ENCODE measurements at places on chromosomes 7 and 10.

GRCh38 chr7:2575046-2575732 lies 16.4 kb downstream of the IQCE start:
- no peak overlapping the region for H3K27ac ChIP-seq
- no peak for DNase-seq
- H3K36me3 ChIP-seq = no peaks in the 10 kb centered on the region
- H3K27me3 ChIP-seq = no peaks in the 10 kb centered on the region

GRCh38 chr7:44327981-44328380 lies 2.6 kb upstream of the CAMK2B start:
- H3K36me3 ChIP-seq = no peaks in the 10 kb centered on the region
- H3K27ac ChIP-seq = no peak overlapping the region
- DNase-seq = no peak
- peaks cover 4% of the 10 kb centered on the region for H3K27me3 ChIP-seq
- no peak overlapping the region for H3K4me3 ChIP-seq

GRCh38 chr7:99357701-99358490 lies 16.6 kb upstream of the ARPC1B start:
- H3K27ac ChIP-seq = no peak overlapping the region
- peaks cover 5% of the 10 kb centered on the region for H3K36me3 ChIP-seq
- no peaks in the 10 kb centered on the region for H3K4me1 ChIP-seq
- no peak overlapping the region for H3K4me3 ChIP-seq
- no peak for DNase-seq

GRCh38 chr7:29496355-29497020 lies 67.1 kb upstream of the PRR15 start:
- no peak for DNase-seq
- H3K27me3 ChIP-seq = no peaks in the 10 kb centered on the region
- H3K36me3 ChIP-seq = no peaks in the 10 kb centered on the region
- H3K4me3 ChIP-seq = no peak overlapping the region

- H3K4me1 ChIP-seq = peaks cover 5% of the 10 kb centered on the region
- H3K27ac ChIP-seq = no peak overlapping the region
- no peak for DNase-seq
- H3K4me3 ChIP-seq = no peak overlapping the region
Measured at GRCh38 chr10:105691811-105692210, 1050.7 kb downstream of the SORCS3 start.

DNA sequence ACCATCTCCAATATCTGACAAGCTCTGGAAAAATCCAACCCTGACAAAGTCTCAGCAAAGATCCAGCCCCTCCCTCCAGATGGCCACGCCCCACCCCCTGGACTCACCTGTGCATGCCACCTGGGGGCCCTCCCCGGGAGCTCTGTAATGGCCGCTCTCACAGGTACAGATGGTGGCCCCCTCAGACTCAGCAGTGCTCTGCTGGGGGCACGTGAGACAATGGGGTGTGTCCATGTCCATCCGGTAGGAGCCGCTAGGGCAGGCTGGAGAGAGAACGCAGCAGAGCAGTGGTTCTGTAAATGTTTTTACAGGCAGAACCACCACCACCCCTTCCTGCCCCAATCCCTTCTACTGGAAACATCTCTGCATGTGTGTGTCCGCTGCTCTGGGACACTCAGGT lies 9.5 kb downstream of the EPHA1 start:
- no peak overlapping the region for H3K4me3 ChIP-seq
- no peaks in the 10 kb centered on the region for H3K27me3 ChIP-seq
- peaks cover 3% of the 10 kb centered on the region for H3K36me3 ChIP-seq

GRCh38 chr7:42735081-42735480 lies 176.8 kb downstream of the C7orf25 start:
- no peak for DNase-seq
- H3K36me3 ChIP-seq = no peaks in the 10 kb centered on the region
- H3K27me3 ChIP-seq = no peaks in the 10 kb centered on the region
- no peak overlapping the region for H3K27ac ChIP-seq
- H3K4me1 ChIP-seq = no peaks in the 10 kb centered on the region
- H3K4me3 ChIP-seq = no peak overlapping the region

- no peak for DNase-seq
- no peaks in the 10 kb centered on the region for H3K27me3 ChIP-seq
- H3K27ac ChIP-seq = no peak overlapping the region
- no peaks in the 10 kb centered on the region for H3K36me3 ChIP-seq
- peaks cover 28% of the 10 kb centered on the region for H3K4me1 ChIP-seq
Measured at GRCh38 chr10:116103668-116104067, 169.3 kb downstream of the GFRA1 start.

GRCh38 chr7:55527307-55527706 lies 45.0 kb downstream of the VOPP1 start:
- DNase-seq = no peak
- H3K27ac ChIP-seq = no peak overlapping the region
- peaks cover 4% of the 10 kb centered on the region for H3K4me1 ChIP-seq

DNA sequence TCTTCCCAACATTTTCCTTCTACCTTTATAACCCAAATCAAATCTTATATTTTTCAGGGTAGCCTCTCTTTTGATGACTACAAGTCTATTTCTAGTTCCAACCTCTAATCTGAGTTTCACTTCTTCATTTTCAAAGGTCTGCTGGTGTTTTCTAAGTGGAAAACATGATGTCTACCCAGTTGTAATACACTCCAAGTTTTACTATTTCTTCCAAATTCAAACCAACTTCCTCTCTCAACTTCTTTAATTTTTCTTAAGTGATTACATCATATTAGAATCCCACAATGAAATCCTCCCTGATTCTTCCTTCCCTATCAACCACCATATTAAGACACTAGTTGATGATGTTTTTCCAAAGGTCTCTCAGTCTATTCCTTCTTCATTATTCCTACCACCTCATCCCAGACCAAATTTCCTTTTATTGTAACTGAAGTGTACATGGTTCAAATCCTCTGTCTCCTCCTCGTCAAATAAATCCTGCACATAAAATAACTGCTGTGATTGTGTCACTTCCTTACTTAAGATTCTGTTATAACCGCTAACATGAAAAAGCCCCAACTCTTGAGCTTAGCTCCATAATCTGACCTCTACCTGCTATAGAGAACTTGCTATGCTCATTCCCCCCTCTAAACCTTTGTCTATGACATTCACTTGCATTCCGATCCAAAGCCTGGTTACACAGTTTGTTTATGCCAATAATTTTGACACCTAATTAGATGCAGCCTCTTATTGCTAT lies 12.7 kb downstream of the TAS2R38 start:
- DNase-seq = no peak
- H3K27me3 ChIP-seq = no peaks in the 10 kb centered on the region
- no peak overlapping the region for H3K27ac ChIP-seq
- H3K36me3 ChIP-seq = no peaks in the 10 kb centered on the region
- no peak overlapping the region for H3K4me3 ChIP-seq

DNA sequence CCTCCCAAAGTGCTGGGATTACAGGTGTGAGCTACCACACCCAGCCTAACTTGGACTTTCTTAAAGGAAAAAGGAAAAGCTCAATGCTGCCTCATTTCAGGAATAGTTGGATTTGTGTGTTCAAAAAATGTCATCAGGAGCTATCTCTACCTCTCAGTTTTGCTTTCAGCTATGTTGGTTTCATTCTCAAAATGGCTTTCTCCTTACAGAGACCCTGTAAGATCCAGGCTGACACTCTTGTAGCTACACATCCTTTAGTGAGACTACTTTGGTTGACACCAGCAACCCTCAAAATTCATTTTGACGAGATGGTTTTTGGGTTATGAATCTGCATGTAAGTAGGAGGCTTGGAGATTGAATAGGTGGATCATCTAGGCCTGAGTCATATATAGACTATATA lies 269.7 kb upstream of the SORCS1 start:
- DNase-seq = no peak
- no peaks in the 10 kb centered on the region for H3K27me3 ChIP-seq

DNA sequence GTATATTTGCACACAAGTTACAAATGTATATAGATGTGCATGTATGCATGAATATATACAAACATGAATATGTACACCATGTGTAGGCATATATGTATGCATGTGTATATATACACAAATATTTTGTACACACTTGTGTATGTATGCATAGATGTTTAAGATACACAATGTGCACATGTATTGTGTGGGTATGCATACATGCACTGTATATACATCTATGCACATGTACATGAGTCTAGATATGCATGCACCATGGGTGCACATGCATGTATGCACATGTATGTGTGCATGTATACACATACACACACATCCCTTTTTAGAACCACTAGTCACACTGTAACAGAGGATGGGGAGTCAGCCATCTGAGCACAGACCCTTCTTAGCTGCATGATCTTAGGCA lies 249.4 kb downstream of the COBL start:
- peaks cover 16% of the 10 kb centered on the region for H3K4me1 ChIP-seq
- H3K27ac ChIP-seq = no peak overlapping the region
- no peaks in the 10 kb centered on the region for H3K27me3 ChIP-seq
- no peaks in the 10 kb centered on the region for H3K36me3 ChIP-seq

GRCh38 chr10:43256531-43257346 lies 10.1 kb downstream of the RASGEF1A start:
- no peak overlapping the region for H3K27ac ChIP-seq
- H3K27me3 ChIP-seq = no peaks in the 10 kb centered on the region
- no peak for DNase-seq
- no peaks in the 10 kb centered on the region for H3K36me3 ChIP-seq
- H3K4me1 ChIP-seq = peaks cover 12% of the 10 kb centered on the region

DNA sequence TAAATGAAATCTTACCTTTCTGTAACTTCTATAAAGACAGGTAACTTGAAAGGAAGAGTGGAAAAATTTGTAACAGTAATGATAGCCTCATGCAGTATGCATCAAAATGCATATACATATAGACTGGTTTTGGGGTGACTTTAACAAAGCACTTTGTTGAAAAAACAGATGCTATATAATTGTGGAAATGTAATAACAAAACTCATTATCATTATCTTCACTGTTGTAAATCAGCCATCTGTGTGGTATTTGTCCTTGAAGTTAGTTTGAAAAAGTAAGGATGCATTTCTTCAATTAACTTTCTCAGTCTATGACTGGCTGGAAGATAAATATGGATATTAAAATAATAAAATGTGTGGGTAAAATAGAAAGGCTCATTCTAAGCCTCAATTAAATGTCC lies 6.1 kb upstream of the DGKB start:
- H3K4me3 ChIP-seq = no peak overlapping the region
- no peak for DNase-seq
- no peaks in the 10 kb centered on the region for H3K27me3 ChIP-seq
- no peaks in the 10 kb centered on the region for H3K36me3 ChIP-seq
- H3K27ac ChIP-seq = no peak overlapping the region

DNA sequence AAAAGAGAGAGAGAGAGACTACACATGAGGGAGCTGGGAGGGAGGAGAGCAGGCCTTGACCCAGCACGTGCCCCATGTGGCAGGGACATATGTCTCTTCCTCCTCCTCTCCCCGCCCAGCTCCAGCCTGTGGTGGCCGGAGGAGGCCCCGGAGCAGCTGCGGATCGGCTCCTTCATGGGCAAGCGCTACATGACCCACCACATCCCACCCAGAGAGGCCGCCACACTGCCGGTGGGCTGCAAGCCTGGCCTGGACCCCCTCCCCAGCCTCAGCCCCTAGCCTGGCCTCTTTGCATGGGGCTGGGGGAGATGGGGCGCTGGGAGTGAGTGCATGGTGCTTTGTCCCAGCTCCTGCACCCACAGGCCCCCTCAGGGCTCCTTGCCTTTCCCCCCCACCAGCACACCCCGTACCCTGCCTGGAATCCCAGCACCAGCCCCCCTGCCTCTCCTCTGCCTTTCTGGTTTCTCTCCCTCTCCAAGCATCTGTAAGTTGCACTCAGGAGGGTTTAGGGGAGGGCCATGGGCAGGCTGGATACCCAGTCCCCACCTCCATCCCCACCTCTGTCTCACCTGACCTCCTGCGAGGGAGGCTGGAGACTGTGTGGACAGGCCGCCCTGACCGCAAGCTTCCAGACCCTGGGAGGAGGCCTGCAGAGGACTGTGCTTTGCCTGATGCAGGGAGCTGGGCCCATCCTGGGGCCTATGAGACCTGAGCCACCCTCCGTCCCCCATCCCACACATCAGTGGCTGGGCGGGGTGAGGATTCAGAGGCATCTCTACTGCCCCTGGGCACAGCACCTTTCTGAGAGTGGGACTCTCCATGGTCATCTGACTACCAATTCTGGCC lies 4.8 kb downstream of the UPK3B start:
- no peak overlapping the region for H3K27ac ChIP-seq
- no peak overlapping the region for H3K4me3 ChIP-seq
- no peaks in the 10 kb centered on the region for H3K36me3 ChIP-seq
- H3K4me1 ChIP-seq = peaks cover 6% of the 10 kb centered on the region
- H3K27me3 ChIP-seq = no peaks in the 10 kb centered on the region

- no peak overlapping the region for H3K4me3 ChIP-seq
- no peak overlapping the region for H3K27ac ChIP-seq
- DNase-seq = peak; percentile 35
Measured at GRCh38 chr7:21064698-21065648, 278.3 kb upstream of the SP8 start.

- no peak for DNase-seq
- no peaks in the 10 kb centered on the region for H3K36me3 ChIP-seq
- H3K4me3 ChIP-seq = no peak overlapping the region
- H3K27me3 ChIP-seq = no peaks in the 10 kb centered on the region
- H3K4me1 ChIP-seq = no peaks in the 10 kb centered on the region
Measured at GRCh38 chr7:151592868-151593486, 73.3 kb upstream of the RHEB start.

DNA sequence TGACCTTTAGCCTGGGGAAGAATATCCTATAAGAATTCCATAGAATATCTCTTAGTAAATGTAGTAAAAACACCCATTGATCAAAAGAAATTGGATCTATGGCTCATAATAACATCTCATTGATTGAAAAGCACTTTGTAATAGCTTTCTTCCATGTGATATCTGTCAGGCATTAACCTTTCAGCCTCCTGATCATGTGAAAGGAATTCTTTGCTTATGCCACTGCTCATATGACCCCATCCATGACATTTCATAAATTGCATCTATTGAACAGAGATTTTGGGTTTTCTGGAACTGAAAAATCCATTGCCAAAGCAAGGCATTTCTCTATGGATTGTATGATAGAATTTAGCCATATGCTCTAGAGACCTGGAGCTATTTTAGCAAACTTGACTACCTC lies 519.3 kb upstream of the PFKP start:
- no peak overlapping the region for H3K4me3 ChIP-seq
- no peaks in the 10 kb centered on the region for H3K4me1 ChIP-seq
- H3K27me3 ChIP-seq = peaks cover 1% of the 10 kb centered on the region

- H3K36me3 ChIP-seq = no peaks in the 10 kb centered on the region
- no peak overlapping the region for H3K27ac ChIP-seq
- H3K4me1 ChIP-seq = peaks cover 13% of the 10 kb centered on the region
- no peak overlapping the region for H3K4me3 ChIP-seq
- H3K27me3 ChIP-seq = no peaks in the 10 kb centered on the region
Measured at GRCh38 chr10:12344375-12345110, 4.8 kb upstream of the CAMK1D start.

DNA sequence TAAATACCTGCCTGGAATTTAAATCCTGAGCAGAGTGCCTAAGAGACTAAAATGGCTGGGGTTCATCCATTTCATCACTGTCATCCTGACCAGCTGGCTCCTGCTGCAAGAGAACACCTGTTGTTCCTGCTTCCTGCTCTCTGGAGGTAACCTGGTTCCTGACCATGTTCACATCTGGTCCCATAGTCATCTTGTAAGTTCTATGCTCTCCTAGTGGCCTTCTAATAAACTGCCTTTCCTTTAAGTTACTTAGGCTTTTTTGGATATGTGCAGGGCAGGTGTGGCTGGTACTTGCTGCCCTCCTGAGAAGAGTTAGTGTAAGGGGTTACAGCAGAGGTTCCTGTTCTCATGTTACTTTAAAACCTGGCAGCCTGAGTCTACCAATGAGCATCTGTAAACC lies 80.0 kb downstream of the NRCAM start:
- H3K27ac ChIP-seq = no peak overlapping the region
- H3K27me3 ChIP-seq = no peaks in the 10 kb centered on the region
- H3K4me3 ChIP-seq = no peak overlapping the region

Measured in Caco-2 (cell line).